ENCODE measurements at places on chromosomes 5 and 9.

DNA sequence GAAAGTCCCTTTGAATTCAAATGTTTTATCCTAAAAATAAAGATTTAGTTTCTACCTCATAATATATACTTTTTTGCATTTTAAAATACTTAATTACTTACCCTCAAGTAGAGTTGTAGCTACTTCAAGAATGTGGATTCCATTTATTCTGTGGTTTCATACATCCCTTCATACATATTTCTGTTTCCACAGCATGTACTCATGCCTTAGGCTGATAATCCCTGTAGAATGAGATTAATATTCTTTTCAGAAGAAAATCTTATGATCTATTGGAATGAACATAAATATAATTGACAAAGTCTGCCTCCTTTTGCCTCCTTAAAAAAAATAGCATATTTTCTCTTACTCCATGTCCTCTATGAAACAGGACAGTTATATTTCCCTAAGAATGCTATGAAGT lies 465.7 kb downstream of the DTWD2 start:
- DNase-seq, result no peak

DNA sequence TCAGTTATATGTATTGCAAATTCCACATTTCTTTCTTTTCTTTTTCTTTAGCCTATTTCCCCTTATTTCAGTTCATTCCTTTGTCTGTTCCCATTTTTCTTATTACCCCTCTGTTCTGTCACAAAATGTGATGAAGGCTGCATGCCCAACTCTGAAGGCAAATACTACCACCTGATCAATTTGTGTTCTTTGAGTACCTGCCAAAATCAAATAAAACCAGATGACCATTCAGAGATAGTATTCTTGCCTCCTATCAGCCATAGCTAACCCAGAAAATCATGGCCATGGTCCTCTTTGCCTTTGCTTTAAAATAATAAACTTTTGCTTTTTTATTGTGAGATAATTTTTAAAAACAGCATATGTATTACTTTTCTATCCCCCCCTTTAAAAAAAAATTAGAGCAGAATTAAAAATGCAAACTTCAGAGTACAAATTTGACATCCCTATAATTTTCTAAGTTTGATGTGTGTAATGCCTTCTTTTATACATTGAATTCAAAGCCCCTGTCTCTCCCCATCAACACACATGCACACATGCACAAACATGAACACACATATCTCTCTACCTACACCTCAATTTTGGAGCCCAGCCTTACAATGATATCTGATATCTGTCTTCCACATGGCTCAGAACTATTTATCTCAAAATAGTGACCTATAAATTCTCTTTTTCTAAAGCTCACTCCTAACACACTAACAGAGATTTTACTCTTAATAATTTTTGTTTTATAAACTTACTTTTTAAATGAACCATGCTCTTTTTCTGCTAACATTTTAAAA lies 3.5 kb downstream of the RFESD start:
- no peak for DNase-seq

GRCh38 chr5:150066901-150067396 lies 19.4 kb downstream of the CSF1R start:
- no peak for DNase-seq

- DNase-seq, result no peak
These were observed 135.9 kb downstream of the MACROH2A1 start for GRCh38 chr5:135263022-135263668.

DNA sequence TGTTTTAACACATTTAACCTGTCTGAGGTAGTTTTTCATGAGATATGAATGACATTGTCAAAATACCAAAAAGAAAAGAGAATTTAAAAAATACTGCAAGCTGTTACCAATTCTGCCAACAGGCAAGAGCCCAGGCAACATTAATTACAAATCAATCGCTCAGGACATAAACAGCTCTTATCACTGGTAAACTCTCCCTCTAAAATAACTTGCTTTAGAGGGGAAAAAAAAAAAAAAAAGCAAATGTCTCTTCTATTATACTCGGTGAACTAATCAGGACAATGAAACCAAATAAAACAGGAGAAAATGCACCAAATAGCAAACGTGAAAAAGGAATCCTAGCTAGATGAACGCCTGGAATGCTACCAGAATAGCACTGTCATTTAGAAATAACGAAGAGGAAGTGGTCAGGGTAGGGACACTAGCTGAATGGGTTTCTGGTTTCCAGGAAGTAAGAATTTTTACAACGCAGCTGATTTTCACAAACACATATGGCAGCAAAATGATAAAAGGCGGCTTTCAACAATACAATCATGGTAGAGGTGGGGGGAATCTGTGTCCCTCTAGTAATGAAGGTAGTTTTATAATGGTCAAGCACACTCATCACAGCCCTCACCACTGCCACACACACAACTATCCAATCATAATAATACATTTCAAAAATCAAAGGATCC lies 94.9 kb downstream of the DENND1A start:
- no peak for DNase-seq

GRCh38 chr9:16869882-16870595 lies 431 bp downstream of the BNC2 start:
- DNase-seq, result no peak

DNA sequence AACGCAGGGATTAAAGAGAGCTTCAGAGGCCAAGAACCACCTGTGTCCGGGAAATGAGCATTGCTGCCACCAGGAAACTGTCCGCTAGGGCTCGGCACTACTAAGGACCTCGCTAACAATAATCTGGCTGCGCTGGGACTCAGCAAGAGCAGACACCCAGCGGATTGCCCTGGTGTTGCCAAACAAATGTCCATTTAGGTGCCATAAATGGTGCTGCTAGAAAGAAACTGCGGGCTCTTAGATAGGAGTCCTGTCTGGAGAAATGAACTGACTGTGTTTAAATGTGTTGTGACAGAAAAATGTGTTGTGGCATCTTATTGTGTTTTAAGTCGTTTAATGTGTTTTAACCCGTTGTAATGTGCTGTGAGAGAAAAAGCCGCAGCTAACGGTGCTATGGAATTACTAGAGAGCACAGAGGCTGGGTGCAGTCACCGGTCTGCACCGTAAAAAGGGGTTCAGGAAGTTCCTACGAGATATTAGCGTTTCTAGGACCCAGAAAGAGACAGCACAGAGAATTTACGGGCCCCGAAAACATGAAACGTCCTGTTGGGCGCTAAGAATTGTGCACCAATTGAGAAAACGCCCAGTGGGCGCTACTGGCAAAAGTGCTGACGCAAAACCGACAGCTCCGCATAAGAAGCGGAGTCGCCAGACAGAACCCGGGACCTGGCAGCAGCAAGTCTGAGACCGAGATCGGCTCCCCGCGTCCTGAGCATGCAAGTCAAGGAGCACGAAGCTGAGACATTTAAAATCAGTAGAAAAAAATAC lies 90.6 kb downstream of the ANXA2R start:
- DNase-seq, result no peak

DNA sequence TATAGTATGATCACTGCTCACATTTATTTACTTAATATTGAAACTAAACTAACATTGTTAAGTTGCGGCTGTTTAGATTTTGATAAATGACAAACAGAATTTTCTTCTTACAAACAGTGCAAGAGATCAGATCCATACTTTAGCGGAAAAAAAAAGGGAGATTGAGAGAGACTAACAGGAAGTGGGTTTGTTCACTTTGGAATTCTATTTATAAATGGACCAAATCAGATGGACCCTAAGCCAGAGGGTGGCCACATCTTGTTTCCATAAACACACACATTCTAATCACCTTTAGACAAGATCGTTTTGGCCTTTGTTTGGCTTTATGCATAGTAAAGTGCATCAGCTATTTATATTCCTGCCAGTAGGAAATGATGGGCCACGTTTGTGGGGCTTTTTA lies 381.4 kb upstream of the CD180 start:
- no peak for DNase-seq

DNA sequence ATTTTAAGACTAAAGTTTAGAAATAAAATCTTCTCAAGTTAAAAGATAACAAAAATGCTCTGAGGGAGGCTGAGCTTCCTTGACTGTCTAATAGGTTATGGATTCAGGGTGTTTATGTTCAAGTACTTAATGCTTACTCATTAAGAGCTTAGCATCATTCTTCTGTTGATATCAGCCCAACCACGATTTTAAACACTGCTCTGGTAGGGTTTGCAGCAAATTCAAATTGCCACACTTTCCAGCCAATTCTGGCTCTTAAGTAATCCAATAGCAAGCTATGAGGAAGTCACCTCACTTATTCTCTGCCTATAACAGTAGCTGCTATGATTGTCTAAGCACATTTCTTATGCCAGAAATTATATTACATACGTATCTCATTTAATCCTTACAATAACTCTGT lies 191.0 kb upstream of the KIF2A start:
- no peak for DNase-seq

DNA sequence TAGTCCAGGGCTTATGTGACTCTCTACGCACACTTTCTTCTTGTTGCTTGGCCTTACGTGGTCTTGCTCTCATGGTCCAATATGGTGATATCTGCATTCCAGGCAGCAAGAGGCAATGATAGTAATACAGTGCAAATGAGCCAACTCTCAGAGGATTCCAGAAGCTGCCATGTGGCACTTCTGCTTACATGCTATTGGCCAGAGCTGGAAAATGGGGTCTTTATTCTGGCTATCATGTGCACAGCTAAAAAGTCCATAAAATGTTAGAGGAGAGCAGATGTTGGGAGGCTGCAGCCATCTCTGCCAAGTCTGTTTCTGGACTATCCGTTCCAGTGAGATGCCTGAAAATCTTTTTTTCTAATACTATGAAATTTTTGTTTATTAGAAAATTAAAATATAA lies 2.9 kb upstream of the SEPTIN8 start:
- DNase-seq, result no peak

GRCh38 chr9:97518909-97519307 lies 17.4 kb downstream of the TMOD1 start:
- no peak for DNase-seq

GRCh38 chr5:77337686-77338085 lies 127.2 kb downstream of the PDE8B start:
- DNase-seq, result no peak

DNA sequence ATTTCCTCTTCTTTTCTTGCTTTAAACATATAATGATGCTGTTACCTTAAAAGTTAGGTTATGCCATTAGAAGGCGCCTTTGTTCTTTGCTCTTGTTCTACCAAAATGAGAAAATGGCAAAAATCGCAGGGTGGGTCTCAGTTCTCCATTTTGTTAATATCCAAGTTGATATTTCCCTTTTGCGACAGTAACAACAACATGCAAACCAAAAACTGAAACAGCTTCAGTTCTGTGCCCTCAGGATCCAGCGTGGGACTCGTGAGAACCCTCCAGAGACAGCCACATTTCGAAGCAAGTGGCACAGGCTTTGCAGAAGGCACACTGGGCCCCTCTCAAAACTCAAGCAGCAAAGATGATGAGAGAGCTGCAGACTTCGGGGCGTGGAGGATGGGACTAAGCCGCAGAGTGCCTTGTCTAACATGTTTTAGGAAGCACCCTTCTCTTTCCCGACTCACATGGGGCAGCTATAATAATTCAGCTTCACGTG lies 33.0 kb upstream of the LCP2 start:
- no peak for DNase-seq

GRCh38 chr9:70642341-70642740 lies 227.9 kb upstream of the KLF9 start:
- DNase-seq, result no peak

DNA sequence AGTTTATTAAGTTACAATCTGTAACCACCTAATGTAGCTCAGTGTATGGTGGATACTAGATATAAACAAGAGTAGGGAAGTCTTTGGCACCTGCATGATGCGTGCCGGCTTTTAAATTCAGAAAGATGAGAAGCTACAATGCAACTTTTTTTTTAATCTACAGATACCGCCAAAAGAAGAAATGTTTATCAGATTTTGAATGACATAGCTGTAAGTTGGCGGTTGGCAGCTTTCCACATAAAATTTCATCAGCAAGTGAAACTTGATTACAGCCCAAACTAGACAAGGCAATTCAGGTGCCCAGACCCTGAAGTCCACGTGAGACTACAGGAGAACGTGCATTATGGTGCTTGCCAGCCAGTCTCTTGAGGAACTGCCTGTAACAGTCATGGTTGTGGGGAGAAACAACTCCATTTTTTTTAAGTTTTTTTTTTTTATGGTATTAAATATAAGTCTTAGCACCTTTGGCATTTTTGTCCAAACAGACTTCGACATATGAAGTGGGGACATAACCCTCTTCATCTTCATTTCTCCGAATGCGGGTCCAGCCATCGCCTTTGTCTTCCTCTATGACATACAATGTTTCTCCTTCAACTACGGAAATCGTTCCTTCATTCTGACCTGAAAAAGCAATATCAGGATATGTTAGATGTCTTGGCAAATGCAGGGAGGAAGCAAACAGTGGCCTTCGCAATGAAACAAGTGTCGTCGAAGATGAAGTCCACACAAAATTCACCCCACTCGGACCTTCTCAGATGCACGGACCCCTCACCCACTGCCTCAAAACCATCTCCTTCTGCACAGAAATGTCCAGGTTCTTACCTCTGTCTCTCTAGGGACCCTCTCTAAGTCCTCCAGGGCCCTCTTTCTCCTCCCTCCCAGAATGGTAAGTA lies 60.4 kb downstream of the USP20 start:
- DNase-seq, result no peak

GRCh38 chr9:99919930-99920329 lies 13.5 kb downstream of the STX17 start:
- DNase-seq, result no peak

- DNase-seq, result no peak
These were observed 9.0 kb upstream of the RAD23B start for GRCh38 chr9:107274096-107274495.

DNA sequence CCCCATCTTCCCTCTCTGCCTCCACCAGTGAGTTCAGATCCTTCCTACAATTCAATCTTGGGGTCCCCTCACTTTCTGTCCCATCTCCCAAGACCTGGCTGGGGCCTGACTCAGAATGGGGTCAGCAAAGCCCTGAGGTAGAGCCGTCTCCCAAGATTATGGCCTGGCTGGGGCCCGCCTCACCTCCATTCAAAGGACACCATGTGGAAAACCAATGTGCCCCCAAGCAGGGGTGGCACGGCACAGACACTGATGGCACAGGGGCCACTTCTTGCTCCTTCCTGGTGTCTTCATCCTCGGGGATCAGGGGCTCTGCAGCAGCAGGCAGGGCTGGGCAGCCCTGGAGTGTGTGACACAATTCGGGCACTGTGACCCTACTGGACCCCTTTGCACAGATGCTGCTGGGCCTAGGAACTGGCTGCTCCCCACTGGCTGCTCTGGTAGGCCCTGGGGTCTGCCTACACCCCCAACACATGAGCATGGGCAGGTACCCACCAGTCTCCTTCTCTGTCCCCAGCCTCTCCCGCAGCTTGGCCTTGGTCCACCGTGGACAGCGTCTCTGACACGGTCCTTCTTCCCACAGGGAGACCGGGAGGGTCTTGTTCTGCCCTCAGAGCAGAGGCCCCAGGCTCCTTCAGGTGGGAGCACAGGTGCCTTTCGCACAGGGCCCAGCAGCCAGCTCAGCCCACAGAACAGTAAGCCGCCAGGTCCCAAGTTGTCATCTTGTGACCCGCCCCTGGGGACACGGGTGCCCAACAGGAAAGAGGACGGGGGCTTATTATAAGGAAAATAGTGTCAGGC lies 89.5 kb downstream of the ADAMTS2 start:
- DNase-seq, result no peak
